ENCODE measurements at places on chromosomes 13 and 19.

- no peak for DNase-seq
Observed at GRCh38 chr13:46633416-46633815, 80.4 kb downstream of the LRCH1 start.

DNA sequence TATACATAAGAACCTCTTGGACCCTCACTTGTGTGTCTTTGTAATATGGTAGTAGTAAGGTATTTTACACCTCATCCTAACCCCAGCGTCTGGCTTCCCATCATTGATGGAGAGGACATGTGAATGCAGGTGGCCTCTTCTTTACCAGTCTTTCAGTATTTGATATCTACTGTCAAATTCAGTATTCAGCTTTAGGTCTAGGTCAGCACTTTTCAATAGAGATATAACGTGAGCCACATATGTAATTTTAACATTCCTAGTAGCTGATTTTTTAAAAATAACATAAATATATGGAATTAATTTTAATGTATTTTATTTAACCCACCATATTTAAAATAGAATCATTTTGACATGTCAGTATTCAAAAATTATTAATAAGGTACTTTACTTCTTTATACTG is 2.9 kb downstream of the RAP2A start:
- DNase-seq, result no peak

DNA sequence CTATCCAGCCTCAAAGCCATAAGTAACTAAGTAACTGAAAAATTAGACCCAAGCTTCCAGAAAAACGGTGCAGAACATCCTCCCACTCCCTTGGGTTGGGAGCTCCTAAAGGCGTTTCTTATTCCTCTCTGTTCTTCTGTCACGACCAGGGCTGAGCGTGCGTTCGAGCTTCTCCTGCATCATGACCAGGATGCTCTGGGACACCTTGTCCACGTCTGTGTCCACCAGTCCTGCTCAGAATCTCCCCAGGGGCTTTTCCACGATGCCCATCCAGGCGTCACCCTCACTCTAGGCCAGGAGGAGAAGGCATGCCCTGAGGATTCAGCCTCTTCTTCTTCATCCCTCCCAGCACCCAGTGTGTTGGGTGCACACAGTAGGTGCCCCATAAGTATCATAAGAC is 37.8 kb upstream of the GAS6 start:
- DNase-seq, result no peak

DNA sequence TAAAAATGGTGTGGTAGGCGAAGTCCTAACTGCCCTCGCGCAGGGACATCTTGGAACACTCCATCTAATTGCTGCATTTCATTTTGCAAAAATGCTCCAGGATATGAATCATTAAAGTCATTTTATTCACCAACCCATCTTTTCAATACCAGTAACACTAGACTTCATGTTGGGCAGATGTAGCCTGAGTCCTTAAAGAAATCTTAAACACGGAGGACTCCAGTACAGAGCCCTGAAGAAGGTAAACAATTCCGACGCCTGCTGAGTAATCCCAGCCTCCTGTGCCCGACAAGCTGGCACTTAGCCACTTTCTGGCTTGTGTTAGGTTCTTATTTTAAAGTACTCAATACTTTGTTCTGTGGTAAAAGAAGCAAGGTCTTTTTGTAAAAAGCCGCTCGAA is 58.0 kb upstream of the IRS2 start:
- no peak for DNase-seq

- no peak for DNase-seq
Observed at GRCh38 chr19:48247212-48247611, 8.5 kb downstream of the CARD8 start.

GRCh38 chr19:3061182-3062161 is 823 bp downstream of the TLE5 start:
- DNase-seq, result peak; percentile 6

- DNase-seq, result no peak
Observed at GRCh38 chr19:55643887-55644176, 383 bp downstream of the ZNF581 start.

GRCh38 chr19:5804516-5805461 is at the start of gene NRTN:
Gene NRTN, plus strand, starts transcription at chr19:5805067. Its CDS starts 19,099 bp downstream, at chr19:5824166.
- DNase-seq, result no peak

DNA sequence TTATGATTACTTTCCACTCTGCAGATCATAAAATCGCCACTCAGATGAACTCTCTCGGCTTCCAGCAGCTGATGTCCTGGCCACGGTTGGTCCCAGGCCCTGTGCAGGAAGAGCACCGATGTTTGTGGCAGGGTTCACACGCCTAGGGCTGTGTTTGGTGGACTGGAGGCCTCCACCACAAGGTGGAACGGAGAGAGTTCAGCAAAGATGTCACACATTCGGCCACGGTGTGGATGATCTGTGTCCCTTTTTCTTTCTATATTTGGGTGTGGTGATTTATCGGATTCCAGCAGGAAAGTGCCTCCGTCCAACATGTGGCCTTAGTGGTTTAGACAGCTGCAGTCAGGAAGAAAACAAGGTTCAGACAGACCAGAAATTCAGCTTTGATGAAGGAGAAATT is 521 bp upstream of the SHISA2 start:
- DNase-seq, result no peak

- no peak for DNase-seq
Observed at GRCh38 chr13:96011291-96011872, 41.8 kb downstream of the UGGT2 start.

DNA sequence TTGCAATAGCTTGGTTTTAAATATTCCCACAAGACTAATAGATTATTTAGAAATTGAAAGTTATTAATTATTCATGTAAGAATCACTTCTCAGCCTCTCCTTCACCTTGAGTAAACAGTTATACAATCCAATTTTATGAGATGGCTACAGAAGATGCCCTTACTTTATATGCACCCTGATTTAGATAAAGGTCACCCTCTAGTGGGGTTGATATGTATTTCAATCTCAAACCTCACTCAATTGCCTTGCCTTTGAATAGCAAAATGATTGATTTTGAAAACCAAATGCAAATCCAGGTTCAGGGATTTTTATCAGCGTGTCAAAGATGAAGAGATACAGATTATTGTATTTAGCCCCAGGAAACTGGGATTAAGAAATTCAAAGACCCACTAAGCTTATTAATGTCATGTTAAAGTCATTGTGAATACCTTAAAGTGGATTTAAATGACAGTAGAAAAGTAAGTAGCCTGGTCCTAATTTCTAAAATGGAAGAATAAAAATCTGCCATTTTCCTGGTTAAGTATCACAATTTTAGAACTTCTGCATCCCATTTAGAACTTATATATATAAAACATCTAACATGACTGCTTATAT is 305.1 kb downstream of the ITGBL1 start:
- peak; percentile 31 for DNase-seq

DNA sequence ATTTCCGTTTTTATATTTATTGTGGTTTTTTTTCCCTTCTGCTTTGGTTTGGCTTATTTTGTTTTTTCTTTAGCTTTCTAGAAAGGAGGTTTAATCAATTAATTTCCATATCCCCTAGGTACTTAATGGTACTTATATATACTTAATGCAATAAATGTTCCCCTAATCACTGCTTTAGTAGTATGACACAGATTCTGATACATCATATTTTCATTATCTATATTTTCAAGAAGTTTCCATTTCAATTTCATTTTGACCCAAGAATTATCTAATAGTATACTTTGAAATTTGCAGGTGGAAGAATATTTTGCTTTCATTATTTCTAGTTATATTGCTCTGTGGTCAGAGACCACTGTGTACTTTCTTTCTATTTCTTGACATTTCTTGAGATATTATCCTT is 66.6 kb upstream of the STK24 start:
- no peak for DNase-seq

DNA sequence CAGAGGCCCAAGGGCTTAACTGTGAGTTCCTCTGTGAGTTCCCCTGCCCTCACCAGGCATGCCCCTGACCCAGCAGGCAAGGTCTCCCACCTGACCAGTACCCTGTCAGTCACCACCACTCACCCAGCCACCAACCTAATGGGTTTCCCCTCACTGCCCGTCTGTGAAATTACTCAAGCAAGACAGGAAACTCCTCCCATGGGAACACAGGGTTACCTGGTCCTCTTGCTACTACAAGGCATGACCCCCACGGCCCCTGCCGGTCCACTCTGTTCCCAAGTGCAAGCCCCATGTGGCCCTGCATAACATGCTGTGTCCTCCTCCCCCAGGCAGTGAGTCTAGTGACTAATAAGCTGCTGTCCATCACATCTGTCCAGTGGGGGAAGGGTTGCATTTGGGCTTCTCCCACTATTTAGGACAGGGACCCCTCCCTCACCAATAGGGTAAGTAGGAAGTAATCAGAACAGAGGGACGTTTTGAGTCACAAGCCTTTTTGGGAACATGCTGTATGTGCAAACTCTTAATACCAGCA is 8.0 kb upstream of the DHRS12 start:
- no peak for DNase-seq
